Nucleus accumbens (tissue), 56 donors: ENCODE measurements at places on chromosomes 12 and 14.

- peak; percentile 58 for DNase-seq
Observed at GRCh38 chr12:57603815-57604453, 690 bp upstream of the DTX3 start.

DNA sequence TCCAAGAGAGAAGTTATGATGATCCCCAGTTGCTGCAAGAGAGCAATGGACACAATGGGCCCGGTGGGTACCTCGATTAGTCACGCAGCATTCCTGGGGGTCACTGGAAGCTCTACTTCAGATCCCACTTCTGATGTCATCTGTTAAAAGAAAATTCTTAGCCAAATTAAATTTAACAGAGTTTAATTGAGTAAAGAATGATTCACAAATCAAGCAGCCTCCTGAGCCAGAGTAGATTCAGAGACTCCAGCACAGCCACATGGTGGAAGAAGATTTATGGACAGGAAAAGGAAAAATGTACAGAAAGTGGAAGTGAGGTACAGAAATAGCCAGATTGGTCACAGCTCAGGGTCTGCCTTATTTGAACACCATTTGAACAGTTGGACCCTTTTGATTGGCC lies 107.5 kb downstream of the SPTSSA start:
- DNase-seq, result no peak

- DNase-seq, result peak; percentile 21
Observed at GRCh38 chr12:58889557-58889956, 30.7 kb downstream of the LRIG3 start.

GRCh38 chr12:20624718-20625117 lies 70.4 kb upstream of the SLCO1C1 start:
- DNase-seq, result no peak

- no peak for DNase-seq
Observed at GRCh38 chr14:99803106-99803775, 10.0 kb downstream of the EML1 start.

DNA sequence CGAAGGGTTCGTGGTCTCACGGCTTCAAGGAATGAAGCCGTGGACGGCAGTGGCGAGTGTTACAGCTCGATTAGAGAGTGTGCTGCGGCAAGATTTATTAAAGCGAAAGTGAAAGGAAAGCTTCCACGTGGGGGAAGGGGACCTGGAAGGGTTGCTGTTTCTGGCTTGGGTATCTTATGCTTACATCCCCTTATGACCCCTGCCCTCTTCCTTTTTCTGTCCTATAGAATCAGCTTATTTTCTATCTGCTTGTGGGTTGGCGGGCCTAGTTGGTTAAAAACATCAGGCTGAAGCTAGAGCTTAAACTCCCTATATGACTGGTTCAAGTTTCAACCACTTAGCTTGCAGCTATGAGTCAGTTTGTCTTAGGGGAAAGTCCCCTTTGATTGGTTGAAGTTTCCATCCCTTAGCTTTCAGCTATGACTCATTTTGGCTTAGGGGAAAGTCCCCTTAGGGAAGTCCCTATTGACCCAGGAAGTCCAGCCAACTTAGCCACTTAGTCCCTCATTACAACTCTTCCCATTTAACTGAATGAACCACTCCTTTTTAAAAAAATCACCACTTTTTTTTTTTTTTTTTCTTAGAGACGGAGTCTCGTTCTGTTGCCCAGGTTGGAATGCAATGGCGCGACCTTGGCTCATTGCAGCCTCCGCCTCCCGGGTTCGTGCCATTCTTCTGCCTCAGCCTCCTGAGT lies 1494.7 kb upstream of the TMEM132C start:
- DNase-seq, result no peak
